ENCODE measurements at places on chromosomes 12 and 14.

GRCh38 chr12:6829536-6830220 lies 1.5 kb downstream of the P3H3 start:
- no peak for DNase-seq

DNA sequence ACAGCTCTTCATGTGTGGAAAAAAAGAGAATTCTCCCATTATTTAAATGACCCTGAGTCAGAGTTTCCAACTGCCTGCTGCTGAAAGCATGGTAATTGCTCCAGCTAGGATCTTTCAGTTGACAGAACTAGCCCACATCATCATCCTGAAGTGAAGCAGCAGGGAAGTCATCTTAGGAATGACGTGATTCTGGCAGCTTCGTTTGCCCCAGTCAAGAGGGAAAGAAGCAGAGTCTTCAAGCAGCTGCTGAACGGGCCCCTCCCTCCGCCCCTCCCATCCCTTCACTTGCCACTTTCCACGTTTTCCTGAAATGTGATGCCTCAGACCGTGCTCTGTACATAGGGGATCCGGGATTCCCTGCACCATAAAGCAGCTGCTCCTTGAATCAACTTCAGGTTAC lies 455.0 kb upstream of the TMEM132C start:
- no peak for DNase-seq

- no peak for DNase-seq
Observed at GRCh38 chr14:51848120-51848519, 12.3 kb upstream of the GNG2 start.

DNA sequence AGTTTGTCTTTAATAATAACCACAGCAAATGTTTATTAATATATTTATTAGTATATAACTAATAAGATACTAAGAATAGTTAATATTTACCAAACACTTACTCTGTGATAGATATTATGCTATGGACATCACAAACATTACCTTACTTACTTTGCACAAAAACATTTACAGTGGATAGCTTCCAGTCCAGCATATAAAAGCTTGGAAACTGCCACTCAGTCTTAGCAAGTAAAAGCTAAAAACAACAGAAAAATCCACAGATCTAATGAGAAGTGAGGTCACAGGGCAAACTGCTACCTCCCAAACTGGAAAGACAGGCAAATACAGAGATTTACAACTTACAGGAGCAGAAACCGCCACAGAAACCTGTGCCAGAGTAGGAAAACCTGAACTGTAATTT lies 99.8 kb downstream of the METTL25 start:
- DNase-seq, result no peak

GRCh38 chr12:6030081-6030480 lies 85.0 kb upstream of the ANO2 start:
- DNase-seq, result no peak

DNA sequence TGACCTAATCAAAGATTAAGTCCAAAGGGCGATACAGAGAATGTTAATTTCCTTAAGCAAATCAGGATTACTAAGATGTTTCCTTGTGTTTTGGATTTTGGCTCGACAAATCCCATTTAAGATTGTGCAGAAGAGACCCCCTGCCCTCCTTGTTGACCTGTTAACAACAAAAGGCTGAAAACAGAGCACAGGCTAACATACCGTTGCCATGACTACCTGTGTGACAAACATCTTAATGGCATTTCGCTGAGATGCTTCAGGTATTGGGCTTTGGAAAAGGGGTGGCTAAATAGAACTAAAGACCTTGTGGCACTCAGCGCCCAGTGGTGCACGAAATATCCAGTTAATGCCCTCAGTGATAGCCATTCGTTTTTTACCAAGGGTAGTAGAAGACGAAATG lies 1532.3 kb upstream of the TMEM132C start:
- DNase-seq, result no peak

DNA sequence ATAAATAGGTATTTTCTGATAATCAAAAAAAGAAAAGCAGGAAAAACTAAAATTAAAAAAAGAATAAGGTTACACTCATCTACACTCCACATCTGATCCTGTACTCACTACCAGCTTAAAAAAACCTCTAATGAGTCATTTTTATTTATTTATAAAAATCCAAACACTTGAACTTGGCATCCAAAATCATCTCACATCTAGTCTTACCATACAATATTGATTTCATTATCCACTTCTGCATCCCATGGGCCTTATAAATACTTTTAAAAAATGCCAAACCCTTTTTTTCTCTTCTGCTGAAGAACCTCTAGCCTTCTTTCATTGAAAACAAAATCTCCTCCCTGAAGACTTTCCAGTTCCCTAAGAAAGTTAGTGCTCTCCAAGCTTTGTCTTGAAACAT lies 109.7 kb downstream of the TMTC3 start:
- DNase-seq, result no peak

DNA sequence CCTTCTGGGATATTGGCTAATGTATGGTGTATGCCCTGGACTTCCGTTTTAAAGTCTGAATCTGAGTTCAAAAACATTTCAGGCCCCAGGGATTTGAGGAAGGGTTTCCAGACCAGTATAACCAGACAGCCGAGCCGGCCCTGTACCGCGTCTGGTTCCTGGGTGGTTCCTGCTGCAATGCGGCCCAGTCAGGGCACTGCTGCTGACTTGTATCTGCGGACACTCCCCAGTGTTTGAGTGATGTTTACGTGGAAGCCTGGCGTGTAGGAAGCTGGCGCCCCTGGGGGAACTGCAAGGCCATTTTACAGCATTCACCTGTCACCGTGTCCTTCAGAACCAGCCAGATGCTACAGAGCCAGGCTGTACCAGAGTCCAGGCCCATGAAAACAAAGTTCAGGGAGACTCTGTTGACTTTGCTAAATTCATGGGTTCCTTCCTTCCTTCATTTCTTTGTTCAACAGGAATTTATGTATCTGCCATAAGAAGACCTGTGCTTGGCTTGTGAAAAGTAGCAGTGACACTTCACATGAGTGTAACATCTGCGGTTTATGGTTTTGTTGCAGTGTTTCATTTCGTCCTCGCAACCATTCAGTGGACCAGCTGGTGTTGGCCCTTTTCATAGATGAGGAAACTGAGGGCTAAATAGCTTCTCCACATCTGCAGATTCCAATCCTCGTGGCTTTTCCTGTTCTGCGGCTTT lies 16.8 kb downstream of the EML1 start:
- DNase-seq, result no peak

GRCh38 chr12:121087467-121088194 lies 45.0 kb upstream of the P2RX7 start:
- DNase-seq, result no peak

DNA sequence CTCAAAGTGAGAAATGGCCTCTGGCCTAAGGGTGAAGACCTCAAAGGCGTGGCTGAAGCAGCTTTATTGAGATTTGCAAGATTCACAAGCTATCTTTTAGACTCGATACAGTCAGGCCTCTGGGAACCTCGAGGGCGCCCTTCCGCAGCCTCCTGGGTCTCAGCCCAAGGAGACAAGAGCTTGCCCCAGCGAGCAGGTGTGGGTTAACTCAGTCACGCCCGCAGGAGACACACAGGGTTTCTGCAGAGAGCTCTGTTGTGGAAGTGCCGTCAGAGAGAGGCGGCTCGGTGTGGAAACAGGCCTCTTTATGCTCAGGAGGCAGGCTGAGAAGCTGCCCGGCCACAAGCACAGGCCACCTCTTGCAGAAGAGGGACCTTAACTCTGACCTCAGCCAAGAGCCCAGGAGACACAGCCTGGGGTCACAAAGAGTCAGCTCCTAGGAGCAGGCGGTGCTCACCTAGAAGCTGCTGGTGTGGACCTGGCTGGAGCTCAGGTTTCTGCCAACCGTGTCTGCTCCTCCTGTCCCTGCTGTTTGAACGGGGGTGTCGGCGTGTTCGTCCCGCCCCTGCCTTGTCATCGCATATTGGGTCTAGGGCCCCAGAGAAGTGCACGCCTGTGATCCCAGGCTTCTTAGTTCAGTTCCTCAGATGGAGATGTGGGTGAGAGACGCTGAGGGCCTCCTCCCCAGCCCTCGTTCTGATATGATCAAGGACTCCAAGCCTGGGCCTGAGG lies 42.1 kb upstream of the FBRSL1 start:
- no peak for DNase-seq

DNA sequence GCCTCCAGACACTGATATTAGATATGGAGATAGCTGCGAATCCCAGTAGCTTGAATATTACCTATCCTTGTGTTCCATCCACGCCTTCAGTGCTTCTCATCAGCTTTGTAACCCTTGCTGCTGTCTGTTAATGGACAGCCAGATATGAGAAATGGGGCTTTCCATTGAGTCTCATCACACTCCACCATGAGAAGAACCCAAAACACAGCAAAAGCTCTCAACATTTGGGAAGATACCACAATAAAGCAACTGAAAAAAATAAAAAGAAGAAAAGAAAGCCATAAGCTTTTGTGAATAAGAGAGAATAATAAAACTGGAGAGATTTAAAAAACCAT lies 225.4 kb downstream of the GALC start:
- DNase-seq, result no peak

DNA sequence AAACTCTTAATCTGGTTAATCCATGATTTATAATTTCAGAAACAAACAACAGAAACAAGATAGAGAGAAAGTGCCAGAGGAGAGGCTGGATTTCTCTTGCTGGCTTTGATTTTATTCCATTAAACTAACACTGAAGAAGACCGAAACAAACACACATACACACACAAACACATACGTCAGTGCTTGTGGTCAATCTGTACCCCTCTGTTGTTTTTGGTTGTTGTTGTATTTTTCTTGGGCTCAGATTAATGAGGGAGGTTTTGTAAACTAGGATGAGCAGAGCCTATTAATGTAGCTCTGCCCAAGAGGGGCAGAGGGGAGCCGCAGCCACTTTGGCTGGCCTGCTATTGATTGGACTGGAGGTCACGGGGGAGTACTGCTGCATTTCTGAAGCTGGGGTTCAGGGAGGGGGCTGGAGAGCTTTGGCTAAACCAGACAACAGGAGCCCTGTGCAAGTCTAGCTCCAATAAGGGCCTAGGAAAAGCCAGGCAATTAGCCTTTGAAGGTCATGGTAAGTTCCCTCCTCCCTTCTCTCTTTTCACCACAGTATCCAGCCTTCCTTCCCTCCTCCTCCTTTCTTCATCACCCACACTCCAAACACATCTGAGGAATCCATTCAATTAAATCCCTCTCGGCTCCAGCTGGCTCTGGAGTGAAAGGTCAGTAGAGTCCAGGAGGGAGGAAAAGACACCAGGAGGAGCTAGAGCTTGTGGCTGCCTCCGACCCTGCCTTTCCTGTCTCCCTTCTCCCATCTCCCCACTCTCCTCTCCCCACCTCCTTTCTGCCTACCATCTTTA lies 344.1 kb upstream of the LMO3 start:
- no peak for DNase-seq

GRCh38 chr12:53176750-53177149 lies 3.8 kb upstream of the ZNF740 start:
- DNase-seq, result no peak

GRCh38 chr12:117592588-117593305 lies 231.3 kb upstream of the NOS1 start:
- DNase-seq, result no peak

DNA sequence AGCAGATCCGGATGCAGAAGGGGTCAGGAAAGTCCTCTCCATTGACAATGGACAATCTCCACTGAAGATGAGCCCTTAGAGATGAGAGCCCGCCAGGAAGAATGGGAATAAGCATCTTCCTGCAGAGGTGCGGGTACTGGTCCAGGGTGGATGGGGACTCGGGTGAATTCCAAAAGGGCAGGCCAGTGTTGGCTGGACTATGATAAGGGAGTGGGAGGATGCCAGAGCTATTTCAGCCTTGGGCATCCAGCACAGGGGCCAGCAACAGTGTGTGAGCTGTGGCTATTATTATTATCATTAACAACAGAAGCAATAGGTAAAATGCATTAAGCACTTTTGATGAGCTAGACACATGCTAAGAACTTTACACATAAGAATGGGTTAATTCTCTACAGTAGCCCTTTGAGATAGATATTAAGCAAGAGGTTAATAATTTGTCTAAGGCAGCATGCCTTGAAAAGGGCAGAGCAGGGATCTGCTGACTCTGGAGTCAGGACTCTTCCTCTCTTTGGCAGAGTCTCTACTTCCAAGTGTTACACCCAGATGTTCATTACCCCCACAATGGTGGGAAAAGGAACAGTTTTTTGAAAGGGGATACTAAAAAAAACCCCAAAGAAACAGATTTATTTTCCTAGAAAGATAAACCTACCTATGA lies 55.2 kb downstream of the PRICKLE1 start:
- no peak for DNase-seq

DNA sequence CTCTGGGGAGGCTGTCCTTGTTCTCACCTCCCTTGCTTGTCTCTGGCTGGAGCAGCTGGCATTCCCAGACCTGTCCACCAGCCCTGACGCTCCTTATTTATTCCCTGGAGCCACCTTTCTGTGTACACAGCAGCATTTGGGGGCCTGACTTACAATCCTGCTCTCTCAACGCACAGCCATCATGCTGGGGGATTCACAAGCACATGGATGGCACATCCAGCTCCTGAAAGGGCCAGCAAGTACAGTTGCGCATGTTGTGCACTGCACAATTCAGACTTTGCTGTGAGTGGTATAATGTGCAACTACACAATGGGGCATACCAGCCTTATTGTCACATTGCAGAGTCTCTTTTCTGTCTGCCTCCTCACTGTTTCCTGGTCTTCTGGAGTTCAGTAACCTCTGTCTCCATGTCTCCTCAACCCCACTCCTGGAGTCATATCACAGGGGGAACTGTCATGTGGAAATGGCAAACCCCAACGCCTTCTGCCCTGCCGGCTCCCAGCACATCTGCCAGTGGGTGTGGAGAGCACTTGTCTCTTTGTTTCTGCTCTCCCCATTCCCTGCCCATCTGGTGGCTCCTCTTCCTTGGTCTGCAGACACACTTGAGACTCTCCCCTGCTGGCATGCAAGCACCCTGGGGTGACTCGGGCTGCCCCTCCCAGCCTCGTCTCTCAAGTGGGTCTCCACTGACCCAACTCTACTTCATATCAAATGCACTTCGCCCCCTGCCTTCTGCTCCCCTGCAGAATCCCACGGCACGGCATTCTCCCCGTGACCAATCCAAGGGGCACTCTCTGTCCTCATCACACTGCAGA lies 41.2 kb upstream of the MEG3 start:
- DNase-seq, result no peak

DNA sequence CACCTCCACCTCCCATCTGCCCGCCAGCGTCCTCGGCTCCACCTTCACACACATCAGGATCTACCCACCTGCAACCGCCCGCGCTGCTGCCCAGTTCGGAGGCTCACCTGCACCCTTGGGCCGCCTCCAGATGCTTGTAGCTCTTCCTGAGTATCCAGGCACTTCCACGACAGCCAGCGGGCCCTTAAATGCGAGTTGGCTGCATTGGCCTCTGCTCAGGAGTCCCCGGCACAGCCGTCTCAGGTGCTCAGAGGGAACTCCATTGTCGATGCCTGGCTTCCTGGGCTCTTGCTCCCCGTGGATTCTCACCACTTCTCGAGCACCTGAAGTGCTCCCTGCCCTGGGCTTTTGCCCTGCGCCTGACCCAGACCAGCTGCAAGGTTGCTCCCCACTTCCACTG lies 21.9 kb upstream of the CDCA4 start:
- no peak for DNase-seq

DNA sequence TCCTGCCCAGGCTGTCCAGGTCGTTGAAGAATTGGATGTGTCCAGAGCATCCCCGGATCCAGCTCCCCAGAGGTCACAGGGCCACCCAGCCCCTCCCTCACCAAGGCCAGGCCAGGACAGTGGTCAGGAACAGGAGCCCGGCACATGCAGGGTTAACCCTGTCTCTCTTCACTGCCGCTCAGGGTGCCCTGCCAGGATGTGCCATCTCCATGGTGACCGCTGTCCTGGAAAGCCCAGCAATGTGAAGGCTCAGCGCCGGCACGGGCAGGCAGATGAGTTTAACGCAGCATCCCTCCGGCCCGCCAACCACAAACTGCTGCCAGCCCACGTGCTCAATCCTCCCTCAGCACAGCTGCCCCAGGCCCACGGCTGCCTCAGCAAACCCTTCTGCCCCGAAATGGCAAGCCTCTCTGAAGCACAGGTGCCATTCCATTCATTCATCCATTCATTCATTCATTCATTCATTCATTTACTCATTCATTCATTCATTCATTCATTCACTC lies 4.4 kb downstream of the TMEM179 start:
- no peak for DNase-seq

Measured in DMS153 (cell line).